LHCN-M2 (cell line): ENCODE measurements at places on chromosomes 16 and 17. TPM values are rescaled to one million over a fixed set of nuclear protein-coding genes. Genes with fewer than 3 reads are reported as not detected.
A peak's percentile ranks its signal among the peaks of the same experiment; 100 is the strongest.

GRCh38 chr16:11793840-11794239, 3.2 kb downstream of the ZC3H7A start:
- no peak for DNase-seq

DNA sequence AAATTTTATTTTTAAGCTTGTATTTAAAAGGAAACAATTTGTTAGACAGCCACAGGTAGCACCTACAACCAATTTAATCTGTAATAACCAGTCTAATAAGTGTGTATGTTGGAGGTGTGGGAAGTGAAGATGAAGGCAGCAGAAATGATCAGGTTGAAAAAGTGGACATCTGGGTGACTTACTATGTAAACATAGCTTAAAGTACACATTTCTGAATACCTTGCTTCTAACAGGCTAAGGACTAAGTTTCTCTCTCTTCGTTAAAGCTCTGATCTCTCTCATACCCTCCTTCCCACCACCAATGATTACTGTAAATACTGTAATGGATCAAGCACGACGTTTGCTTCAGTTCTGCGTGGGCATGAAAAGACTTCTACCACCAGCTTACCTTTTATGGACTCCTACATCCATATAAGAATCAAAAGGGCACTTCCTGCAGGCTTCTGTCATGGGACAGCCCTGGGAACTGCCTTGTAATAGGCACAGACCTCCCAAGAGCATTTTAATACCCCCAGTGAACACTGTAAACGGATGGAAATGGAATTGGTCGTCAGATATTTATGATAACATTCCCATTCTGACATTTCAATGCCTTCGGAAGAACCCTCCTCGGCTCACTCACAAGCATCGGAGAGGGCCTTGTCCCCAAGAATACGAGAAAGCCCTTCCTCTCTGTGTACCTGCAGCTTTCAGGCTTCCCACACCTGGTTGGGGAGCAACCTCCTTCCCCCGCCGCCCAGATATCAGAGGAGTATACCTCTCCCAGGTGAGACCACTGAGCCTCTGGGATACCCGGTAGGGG, 700 bp downstream of the CCDC43 start:
- DNase-seq, result no peak

DNA sequence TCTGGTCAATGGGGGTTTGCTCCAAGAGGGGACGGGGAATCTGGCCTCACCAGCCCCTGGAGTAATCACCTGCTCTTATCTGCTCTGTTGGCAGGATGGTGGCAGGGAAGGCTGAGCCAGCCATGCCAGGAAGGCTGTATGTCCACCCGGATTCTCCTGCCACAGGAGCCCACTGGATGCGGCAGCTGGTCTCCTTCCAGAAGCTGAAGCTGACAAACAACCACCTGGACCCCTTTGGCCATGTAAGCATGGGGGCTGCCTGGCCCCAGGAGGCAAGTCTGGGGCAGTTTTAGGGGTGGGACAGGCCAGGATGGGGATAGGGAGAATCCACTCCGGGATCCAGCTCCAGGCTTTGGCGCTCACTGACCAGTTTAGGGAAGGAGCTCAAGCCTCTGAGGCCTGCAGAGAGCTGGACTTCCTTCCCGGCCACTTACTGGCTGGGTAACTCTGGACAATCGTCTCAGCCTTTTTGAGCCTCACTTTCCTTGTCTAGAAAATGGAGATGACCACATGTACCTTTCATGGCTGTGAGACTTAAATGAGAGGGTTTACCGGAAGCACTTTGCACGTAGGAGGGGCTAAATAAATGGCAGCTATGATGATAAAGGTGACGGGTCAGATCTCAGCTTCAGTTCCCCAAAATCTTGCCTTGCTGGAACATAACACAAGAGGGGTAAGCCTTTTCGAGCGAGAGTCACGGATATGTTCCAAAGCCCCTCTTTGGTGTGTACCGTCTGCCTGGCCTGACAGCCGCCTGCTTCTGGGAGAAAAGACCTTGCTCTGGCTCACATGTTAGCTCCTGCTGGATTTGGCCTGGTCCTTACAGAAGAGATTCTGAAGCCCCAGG, 15.4 kb downstream of the TBX4 start:
- DNase-seq, result peak; percentile 33

GRCh38 chr16:57604177-57604576, 24.3 kb upstream of the ADGRG1 start:
- DNase-seq, result no peak

GRCh38 chr17:33475594-33475993, 182.5 kb upstream of the ASIC2 start:
- DNase-seq, result no peak

GRCh38 chr17:12201294-12201880, 180.7 kb downstream of the MAP2K4 start:
- DNase-seq, result no peak

- DNase-seq, result peak; percentile 90
Observed at GRCh38 chr17:333626-334396, 18.8 kb downstream of the RPH3AL start.

DNA sequence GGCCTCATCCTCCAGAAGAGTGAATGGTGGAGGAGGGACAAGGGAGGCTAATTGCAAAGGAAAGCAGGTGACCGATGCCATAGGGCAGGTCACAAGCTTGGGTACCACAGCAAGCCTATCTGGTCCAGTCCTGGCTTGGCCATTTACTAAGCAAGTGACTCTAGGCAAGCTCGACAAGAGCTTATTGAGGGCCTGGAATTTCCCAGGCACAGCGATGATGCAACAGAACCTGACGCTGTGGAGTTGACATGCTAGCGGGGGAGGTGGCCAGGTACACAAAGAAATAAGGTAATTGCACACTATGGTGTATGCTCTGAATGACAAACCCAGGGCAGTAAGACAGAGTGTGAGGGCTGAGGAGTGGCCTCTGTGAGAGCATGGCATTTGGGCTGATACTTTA, 98.5 kb downstream of the PGS1 start:
- no peak for DNase-seq

- DNase-seq, result no peak
Observed at GRCh38 chr16:21321736-21322135, 43.6 kb upstream of the CRYM start.

DNA sequence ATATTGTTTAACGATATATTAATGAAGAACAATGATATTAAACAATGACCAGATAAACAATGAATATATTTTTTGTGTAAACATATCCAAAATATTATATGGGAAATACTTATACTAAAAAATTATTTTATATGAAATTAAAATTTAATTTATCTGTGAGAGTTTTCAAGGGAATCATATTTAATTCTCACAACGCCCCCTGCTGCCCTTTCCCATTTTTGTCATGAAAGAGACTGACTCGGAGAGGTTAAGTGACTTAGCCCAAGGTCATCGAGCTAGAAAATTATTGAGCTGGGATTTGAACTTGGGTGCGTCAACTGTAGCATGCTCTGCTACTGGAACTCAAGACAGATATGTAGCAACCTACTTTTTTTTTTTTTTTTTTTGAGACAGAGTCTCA, 7.2 kb upstream of the MYCBPAP start:
- DNase-seq, result peak; percentile 50

DNA sequence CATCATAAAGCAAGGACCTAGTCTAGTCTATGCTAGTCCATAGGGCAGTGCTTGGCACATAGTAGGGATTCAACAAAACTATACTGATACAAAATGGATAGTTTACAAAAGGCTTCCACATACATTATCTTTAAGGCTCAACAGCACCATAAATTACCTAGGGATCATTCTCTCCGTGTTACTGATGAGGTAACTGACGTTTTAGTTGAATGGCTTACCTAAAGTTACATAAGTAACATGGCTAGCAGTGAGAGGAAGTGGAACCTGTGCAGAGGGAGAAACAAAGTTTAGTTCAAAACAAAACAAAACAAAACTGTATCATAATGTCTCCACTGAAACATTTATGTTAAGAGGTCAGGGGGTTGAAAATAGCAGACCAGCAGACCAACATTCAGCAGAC, 7.9 kb downstream of the RPTOR start:
- no peak for DNase-seq

GRCh38 chr16:2056077-2056476, 8.3 kb downstream of the TSC2 start:
- DNase-seq, result no peak

DNA sequence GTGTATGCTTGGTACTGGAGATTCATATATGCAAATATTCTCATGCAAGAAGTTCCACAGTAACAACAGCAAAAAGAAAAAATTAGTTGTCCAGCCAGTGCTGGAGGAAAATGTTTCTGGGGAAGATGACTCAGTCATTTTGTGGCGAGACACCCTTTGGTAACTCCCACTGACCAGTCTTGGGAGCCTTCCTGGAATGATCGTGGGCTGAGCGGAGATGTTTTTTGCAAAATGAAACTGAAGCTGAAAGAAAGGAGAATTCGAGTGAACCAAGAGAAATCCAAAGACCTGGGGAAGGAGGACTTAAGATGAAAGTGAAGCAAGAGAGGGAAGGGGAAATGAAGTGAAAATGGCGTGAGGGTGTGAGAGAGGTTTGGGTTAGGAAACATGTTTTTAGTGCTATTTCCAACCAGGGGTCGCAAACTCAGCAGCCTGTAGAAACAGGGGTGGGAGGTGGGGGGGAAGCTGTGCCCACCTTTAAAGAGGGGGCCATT, 5.2 kb downstream of the ITPRIPL2 start:
- peak; percentile 91 for DNase-seq

GRCh38 chr17:75765981-75766380, 989 bp upstream of the GALK1 start:
- no peak for DNase-seq

DNA sequence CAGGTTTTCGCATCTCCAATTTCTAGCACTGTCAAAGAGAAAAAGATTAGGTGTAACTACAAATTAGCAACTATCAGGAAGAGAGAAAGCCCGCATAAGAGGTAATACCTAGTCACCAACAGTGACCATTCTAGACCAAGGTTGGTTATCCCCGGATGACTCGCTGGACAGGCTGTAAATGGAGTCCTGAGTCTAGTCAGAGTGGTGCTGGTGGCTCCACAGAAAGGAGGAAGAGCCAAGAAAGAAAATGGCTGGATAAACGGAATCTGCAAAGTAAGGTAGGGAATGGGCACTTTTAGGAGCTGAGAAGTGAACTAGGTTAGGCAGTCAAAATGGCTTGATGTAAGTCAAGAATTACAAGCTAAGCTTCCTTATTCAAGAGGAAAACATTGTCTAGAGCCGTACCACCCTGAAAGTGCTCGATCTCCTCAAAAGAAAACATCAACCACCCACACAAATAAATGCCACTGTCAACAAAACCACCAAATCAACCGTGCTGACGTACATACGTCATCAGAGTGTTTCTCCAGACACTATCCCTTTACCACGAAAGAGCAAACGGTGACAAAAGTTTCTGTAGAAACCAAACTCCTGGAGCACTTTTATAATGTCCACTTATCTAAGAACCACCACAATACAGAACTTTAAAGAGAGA, 2.2 kb downstream of the GSPT1 start:
- DNase-seq, result peak; percentile 45

DNA sequence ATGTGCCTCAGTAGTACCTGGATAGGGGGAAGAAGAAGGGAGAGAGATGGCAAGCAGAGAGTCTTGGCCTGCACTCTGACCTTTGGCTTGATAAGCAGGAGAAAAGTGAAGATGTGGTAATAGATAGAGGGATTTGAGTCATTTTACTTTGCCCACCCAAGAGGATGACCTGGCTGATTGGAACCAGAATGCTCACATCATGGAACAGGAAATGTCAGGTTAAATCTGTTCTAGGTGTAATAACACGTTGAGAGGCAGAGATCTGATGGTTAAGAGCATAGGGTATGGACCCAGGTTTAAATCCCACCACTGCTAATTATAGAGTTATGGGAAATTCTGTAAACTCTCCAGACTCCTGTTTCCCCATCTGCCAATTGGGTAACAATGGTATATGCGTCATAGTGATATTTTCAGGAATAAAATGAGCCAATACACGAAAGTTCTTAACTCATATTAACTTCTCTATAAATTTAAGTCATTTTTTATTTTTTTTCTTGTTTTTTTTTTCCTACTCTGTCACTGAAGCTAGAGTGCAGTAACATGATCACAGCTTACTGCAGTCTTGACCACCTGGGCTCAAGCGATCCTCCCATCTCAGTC, 8.1 kb upstream of the CCL18 start:
- no peak for DNase-seq

DNA sequence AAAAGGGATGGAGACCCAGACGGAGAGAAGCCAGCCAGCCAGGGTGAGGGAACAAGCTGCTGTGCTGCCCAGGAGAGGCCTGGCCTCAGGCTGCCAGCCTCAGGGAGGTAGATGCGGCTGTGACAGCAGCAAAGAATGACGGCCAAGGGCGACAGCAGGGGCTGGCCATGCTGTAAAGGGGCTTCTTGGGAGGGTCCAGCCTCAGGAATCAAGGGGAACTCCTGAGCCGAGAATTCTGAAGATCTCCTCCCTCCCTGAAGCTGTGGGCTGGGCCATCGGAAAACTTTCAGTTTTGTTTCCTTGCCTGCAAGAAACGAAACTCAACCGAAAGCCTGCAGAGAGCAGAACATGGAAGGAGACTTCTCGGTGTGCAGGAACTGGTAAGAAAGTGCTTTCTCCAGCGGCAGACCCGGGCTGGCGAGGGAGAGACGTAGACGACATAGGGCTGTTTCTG, at the start of gene XAF1:
TSS of gene XAF1 (plus strand) at position 316 of the 454 bp plus-strand sequence. CDS start at position 349, 33 bp downstream.
- peak; percentile 41 for DNase-seq

DNA sequence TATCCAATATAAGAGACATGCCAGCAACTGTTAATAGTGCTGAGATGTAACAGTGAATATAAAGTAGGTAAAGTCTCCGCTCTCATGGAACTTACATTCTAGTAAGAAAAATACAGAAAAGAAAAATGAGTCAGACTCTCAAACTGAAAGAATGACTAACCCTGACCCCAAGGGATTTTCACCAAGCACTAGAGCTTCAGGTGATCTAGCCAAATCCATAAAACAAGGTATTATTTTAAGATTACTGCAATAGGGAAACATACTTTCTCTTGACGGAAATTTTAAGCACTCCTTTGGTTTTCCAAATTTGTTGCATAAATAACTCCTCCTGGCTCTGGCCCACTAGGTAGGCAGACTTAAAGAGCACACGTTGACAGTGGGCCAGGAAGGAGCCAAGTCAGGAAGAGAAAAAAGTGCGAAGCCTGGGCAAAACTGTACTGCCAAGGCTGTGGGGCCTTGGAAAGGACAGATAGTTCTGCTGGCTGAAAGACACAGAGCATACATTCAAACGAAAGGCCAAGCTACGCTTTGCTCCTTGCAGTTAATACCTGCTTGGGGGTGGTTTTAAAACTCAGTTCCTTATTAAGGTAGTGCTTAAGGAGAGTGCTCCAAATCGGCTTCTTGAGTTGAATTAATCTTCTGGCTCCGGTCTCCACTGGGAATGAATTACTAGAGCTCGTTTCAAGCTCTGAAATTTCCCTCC, 1.4 kb downstream of the GOT2 start:
- DNase-seq, result peak; percentile 56

- no peak for DNase-seq
Observed at GRCh38 chr17:60598001-60598736, 1.8 kb upstream of the PPM1D start.

DNA sequence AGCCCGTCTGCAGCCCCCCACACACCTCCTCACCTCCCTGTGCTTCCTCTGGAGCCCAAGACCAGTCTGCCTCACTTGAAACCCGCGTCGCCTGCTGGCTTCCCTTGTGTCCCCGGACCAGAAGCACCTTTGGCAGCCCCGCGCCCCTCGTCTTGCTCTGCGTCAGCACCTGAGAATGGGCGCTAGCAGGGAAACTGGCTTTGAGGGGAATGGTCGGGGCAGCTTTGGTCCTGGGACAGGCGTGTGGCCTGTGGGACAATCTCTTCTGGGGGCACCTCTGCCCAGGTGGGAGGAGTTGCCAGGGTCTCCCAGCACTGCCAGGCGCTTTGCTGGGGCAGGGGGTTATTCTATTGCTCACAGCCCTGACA, 3.6 kb upstream of the MAFG start:
- DNase-seq, result no peak

C17orf113 gene
- 0.29 TPM in 1 of 2 replicates, not detected in the other for total RNA-seq

PRSS53 gene
- total RNA-seq, result 9.2 and 9.7 TPM in 2 replicates

MYO19 gene
- 63.0 and 66.8 TPM in 2 replicates for total RNA-seq

ARL5C gene
- not detected in 2 replicates for total RNA-seq

PPP1R27 gene
- total RNA-seq, result 1.0 TPM in 1 of 2 replicates, not detected in the other

CPD gene
- total RNA-seq, result 26.5 and 31.1 TPM in 2 replicates

DPEP3 gene
- total RNA-seq, result not detected in 2 replicates

SDR42E1 gene
- total RNA-seq, result 0.38 and 0.80 TPM in 2 replicates
